GDM1 (cell line): ENCODE measurements at places on chromosomes 13 and 19.

GRCh38 chr19:6020972-6021805, 43.2 kb upstream of the RANBP3 start:
- no peak for DNase-seq

GRCh38 chr19:43901395-43902390, 33.4 kb downstream of the ZNF45 start:
- DNase-seq: no peak

DNA sequence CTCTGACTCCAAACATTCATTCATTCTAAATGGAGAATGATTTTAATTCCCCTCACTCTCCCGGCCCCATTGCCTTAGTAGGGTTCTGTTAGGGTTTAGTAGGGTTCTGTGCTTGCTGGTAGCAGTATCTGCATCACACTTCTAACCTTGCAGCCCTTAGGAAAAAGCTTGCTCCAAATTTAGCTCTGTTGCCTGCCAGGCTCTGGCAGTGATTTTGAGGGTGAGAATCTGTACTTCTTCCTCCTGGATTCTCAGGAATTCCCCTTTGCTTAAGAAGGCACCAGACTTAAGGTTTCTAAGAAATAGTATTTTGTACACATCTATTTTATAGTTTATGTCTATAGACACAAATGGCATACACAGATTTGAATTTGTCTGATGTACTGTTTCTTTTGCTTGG, 14.7 kb downstream of the B3GLCT start:
- DNase-seq: no peak

- no peak for DNase-seq
Measured at GRCh38 chr13:74005320-74006157, 128.7 kb downstream of the KLF12 start.

- DNase-seq: no peak
Measured at GRCh38 chr13:71820699-71821098, 46.3 kb downstream of the DACH1 start.

GRCh38 chr19:18179957-18180356, 6.3 kb downstream of the IFI30 start:
- DNase-seq: no peak

DNA sequence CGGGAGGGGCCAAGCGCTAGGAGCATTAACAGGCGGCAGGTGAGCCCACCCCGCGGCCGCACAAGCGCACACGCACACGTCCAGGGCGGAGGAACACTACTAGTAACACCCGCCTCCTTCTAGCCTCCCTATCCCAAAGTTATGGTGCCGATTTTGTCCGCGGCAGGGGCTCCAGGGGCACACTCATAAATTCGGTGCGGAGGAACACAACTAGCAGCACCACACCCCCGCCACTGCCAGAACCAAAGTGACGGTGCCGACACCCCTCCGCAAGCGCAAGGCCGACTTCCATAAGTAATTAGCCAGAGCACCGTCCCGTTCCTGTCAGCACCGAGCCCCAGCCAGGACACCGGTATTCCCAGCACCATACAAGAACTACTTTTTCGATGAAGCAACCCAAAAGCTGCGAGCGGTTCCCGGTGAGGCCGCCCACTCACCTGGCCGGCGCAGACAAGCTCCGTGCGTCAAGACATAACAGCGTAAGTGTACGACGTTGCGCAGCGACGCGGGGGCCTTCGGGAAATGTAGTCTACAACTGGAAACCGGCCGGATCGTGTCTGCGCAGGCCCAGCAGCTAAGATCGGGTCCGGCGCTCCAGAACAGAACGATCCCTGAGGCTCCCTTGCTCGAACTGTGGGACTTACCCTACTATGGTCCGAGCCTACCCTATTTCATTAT, at the start of the genes ZNF540 and ZNF571:
TSS of gene ZNF540 (plus strand) at position 573 of the 678 bp plus-strand sequence. CDS start 3,572 bp downstream, outside the sequence.
TSS of gene ZNF571 (minus strand) at position 489 of the 678 bp plus-strand sequence. CDS start 8,116 bp downstream, outside the sequence.
- DNase-seq: peak; percentile 81

DNA sequence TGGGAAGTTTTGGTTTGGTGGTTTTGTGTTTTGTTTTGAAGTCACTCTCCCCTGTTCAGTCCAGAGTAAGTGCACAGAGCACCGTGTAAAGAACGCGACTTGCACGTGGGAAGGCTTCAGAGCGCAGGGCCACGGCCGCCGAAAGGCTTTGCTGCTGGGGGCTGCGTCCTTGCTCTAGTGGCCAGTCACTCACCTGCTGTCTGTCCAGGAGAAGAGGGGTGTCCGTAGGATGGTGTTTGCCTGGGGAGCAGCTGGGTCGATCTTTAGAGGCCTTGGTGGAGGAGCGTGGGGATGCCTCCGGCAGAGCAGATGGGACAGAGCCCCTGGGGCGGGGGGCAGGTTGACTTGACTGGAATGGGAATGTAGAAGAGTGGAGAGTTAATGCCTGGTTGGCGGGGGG, 116.6 kb upstream of the MCF2L start:
- no peak for DNase-seq

DNA sequence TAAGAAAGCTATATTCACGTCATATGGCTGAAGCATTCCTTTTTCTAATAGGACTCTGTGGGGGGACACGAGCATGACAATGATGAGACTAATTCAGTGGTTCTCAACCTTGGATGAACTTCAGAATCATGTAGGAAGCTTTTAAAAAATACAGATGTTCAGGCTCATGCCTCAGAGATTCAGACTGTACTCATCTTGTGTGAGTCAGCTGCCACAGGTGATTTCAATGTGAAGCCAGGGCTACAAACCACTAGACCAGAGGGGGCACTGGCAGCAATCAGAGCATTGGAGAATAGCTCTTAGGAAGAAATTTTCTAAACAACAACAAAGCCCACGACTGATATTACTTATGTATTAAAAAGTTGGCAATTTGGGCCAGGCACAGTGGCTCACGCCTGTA, 91.7 kb downstream of the SERP2 start:
- DNase-seq: no peak

GRCh38 chr19:4455719-4456475, 1.7 kb downstream of the UBXN6 start:
- DNase-seq: no peak
